Transverse colon (tissue), 4 donors: ENCODE measurements at places on chromosomes 16 and 17.

DNA sequence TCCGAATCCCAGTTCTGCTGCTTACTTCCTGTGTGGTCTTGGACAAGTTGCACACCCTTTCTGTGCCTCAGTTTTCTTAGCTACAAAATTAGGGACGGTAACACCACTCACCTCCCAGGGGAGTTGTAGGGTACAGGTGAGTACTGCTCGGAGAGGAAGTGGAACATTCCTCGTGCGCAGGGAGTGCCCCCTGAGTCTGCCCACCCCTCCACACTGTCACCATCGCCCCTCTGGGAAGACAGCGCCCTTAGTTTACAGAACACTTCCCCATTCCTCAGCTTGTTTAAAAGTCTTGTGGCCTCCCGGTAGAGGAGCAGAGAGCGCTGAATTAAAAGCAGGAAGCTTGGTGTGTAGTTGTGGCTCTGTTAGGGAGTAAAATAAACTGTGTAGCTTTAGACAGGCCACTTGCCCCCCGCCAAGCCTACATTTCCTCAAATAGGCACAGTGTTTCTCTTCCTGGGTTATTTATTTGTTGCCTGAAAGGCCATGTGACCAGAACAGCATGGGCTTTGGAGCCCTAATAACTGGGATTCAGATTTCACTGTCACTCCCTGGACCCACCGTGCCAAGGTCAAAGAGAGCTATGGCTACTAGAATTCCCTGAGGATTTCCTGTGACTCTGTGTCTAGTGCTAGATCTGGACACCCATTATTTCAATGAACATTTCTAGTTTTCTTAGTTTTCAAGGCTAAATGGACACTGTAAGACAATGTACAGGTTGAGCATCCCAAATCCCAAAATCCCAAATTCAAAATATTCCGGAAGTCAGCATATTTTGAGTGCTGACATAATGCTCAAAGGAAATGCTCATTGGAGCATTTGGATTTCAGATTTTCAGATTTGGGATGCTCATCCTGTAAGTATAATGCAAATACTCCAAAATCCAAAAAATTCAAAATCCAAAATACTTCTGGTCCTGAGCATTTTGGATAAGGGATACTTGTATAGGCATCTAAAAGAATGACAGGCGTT, 372.5 kb downstream of the SNX29 start:
- H3K4me3 ChIP-seq: no peak overlapping the region
- H3K27me3 ChIP-seq: no peaks in the 10 kb centered on the region
- no peak for DNase-seq
- H3K4me1 ChIP-seq: no peaks in the 10 kb centered on the region
- H3K36me3 ChIP-seq: no peaks in the 10 kb centered on the region
- H3K27ac ChIP-seq: no peak overlapping the region

GRCh38 chr17:29444589-29444988, 54.4 kb downstream of the TAOK1 start:
- no peaks in the 10 kb centered on the region for H3K36me3 ChIP-seq
- peaks cover 11% of the 10 kb centered on the region for H3K4me1 ChIP-seq
- no peak overlapping the region for H3K27ac ChIP-seq
- H3K27me3 ChIP-seq: no peaks in the 10 kb centered on the region
- no peak for DNase-seq
- no peak overlapping the region for H3K4me3 ChIP-seq

GRCh38 chr17:66627985-66628384, 206.9 kb upstream of the CACNG5 start:
- H3K27ac ChIP-seq: peak overlapping the region; percentile 61
- H3K4me3 ChIP-seq: no peak overlapping the region
- H3K36me3 ChIP-seq: no peaks in the 10 kb centered on the region
- H3K27me3 ChIP-seq: no peaks in the 10 kb centered on the region
- no peak for DNase-seq

DNA sequence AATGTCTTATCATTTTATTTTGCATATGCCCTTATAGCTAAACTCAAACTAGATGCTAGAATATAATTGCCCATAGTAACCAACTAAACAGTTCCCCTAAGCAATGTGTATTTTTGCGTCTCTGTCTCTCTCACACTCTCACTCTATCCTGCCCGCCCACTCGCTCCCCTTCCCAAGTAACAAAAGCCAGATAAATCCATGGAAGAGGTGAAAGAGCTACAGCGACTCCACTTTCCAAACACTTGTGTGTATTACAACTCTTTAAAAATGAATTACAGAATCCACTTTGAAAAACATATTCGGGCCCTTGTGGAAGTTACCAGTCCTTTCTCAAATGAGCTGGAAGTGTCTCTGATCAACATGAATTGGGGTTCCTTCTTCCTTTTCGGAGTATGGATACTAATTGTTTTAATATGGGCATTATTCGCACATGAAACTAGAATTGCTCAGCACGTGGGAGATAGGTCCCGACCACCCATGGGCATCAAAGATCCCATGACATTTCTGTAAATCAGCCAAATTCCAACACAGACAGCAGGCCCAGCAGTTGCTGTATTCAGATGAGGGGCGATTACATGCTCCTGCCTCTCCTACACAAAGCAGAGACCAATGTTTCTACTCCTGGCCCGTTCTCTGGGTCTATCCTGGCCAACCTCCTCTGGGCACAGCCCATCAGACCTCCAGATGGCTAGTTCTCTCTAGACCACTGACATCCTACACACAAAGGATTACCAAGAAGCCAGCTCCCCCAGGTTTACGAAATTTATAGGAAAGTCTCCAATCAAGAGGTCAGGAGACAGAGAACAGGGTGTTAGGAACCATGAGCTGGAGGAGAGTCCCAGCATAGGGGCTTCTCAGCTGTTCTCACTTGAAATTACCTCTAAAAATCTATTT, 121.5 kb downstream of the ZFHX3 start:
- H3K36me3 ChIP-seq: no peaks in the 10 kb centered on the region
- no peak overlapping the region for H3K4me3 ChIP-seq
- no peaks in the 10 kb centered on the region for H3K27me3 ChIP-seq

DNA sequence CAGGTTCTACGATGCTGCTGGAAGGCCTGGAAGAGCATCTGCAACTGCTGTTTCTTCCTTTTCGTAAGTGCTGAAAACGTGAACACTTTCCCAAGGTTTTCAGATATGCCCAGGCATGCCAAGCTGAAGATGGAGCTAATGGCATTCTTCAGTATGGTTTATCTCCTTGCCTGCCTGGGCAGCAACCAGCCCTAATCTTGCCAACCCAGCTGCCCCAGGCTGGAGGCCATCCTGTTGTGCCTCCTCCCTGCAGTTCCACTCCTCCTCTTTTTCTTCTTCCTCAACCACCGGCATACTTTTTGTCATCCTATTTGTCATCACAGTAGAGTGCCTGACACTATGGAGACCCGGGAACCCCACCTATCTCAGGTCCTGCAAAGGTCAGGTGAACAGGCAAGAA, 1849.3 kb downstream of the TP53TG3F start:
- no peak overlapping the region for H3K27ac ChIP-seq
- no peaks in the 10 kb centered on the region for H3K36me3 ChIP-seq
- no peaks in the 10 kb centered on the region for H3K27me3 ChIP-seq
- no peak for DNase-seq

DNA sequence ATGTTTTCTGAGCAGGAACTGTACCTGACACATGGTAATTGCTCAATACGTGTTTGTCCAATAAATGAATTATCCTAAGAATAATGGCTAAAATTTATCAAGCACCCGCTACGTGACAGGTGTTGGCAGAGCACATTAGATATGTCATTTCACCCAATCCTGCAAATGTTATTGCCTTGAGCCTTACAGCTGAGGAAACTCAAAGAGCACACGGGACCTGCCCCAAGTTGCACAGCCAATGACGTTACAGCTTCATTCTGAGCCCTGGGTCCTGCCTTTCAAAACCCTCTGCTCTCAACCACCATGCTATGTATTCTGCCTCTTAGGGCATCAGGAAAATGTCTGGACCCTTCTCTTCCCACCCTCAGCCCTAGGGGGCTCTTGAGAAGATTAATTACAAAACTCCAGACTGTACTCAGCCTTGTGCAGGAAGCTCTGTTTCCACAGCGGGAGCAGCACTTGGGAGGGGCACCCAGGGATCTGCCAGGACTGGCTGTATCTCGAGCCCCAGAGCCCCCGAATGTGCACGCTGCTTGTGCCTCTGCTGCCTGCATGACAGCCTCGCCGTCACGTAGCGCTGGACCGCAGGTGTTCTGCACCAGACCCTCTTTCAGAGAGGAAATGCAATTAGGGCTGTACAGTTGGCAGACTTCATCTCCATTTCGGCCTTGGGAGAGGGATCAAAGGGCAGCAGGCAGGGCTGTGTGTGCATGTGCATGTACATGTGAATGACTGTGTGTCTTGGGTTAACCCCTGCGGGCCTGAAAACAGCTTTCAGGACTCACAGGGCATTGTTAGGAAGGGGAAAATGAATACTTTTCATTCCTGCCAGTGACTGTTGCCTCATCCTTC, 71.6 kb downstream of the GPR139 start:
- H3K4me3 ChIP-seq: no peak overlapping the region
- no peaks in the 10 kb centered on the region for H3K36me3 ChIP-seq
- DNase-seq: peak; percentile 28
- H3K27ac ChIP-seq: no peak overlapping the region
- no peaks in the 10 kb centered on the region for H3K4me1 ChIP-seq

DNA sequence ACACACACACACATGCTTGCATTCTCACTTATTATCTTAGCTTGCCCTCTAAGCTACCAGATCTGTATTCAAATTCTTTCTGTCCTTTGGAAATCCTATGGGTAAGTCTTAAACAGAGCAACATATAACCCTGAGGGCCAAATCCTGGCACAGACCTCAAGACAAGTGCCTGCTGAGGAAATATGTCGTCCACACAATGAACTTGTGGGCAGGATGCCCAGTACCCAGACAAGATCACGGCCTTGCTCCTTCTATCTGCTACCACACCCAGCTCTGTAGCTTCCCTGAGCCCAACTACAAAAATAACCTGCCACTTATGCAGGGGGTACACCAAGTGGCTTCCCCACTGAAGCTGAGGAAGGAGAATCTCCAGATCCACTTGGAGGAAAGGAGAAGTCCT, 37.3 kb upstream of the FA2H start:
- H3K27ac ChIP-seq: no peak overlapping the region
- no peaks in the 10 kb centered on the region for H3K36me3 ChIP-seq
- no peaks in the 10 kb centered on the region for H3K27me3 ChIP-seq

- no peaks in the 10 kb centered on the region for H3K27me3 ChIP-seq
- H3K4me3 ChIP-seq: no peak overlapping the region
- H3K4me1 ChIP-seq: peaks cover 26% of the 10 kb centered on the region
- DNase-seq: peak; percentile 81
Observed at GRCh38 chr16:85360323-85361277, 248.3 kb upstream of the CIBAR2 start.

DNA sequence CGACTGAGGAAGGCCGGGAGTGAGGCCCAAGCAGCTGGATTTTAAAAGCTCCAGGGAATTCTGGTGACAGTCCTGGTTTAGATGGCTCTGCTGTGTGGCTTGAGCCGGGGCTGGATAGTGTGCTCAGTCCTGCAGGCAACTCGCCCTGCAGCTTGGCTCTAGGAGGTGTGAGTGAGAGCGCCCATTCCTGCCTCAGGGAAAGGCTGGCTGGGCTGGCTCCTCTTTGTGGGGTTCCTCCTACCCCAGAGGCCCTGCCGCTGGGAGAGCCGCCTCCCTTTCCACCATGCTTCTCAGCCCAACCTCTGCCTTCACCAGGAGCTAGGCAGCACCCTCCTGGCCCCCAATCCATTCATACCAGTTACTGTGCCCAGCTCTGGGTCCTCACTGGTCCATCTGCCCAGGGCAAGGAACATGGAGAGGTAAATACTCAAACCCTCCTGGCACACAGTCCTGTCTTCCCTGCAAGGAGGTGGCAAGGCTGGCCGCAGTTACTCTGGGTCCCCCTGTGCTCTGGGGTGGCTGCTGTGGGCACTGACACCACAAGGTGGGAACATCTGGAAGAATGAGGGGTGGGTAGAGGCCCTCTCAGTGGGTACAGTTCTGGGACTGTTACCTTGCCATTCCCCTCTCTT, 47.1 kb downstream of the VAC14 start:
- DNase-seq: no peak
- no peak overlapping the region for H3K27ac ChIP-seq

- DNase-seq: no peak
- H3K4me3 ChIP-seq: no peak overlapping the region
- no peak overlapping the region for H3K27ac ChIP-seq
- H3K36me3 ChIP-seq: no peaks in the 10 kb centered on the region
Observed at GRCh38 chr16:83833921-83834320, 26.1 kb downstream of the HSBP1 start.

- no peak for DNase-seq
- H3K4me1 ChIP-seq: no peaks in the 10 kb centered on the region
Observed at GRCh38 chr16:64250866-64251265, 871.0 kb downstream of the CDH11 start.

GRCh38 chr17:76083536-76084182, 4.7 kb downstream of the ZACN start:
- DNase-seq: no peak
- H3K36me3 ChIP-seq: peaks cover 25% of the 10 kb centered on the region
- peaks cover 20% of the 10 kb centered on the region for H3K27me3 ChIP-seq
- H3K4me3 ChIP-seq: no peak overlapping the region

- no peaks in the 10 kb centered on the region for H3K36me3 ChIP-seq
- no peaks in the 10 kb centered on the region for H3K4me1 ChIP-seq
- H3K27me3 ChIP-seq: no peaks in the 10 kb centered on the region
- DNase-seq: no peak
Observed at GRCh38 chr16:22055881-22056280, 36.5 kb upstream of the VWA3A start.

DNA sequence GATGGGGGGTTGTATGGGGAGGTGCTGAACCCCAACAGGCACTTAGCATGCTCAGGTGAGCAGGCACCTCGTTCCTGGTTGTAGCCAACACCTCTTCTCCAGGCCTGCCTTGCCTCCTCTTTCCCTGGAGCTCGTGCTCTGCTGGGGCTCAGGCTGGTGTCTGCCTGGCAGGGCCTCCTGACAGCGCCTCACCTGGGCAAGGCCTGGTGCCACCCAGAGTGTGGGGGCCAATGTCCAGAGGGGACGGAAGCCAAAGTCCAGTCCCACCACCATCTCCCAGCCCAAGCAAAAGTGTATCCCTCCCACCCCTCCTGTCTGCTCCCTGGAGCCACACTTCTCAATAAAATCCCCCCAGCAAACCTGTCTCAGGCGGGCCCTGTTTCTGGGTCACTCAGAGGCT, 304.2 kb upstream of the TNRC6C start:
- no peaks in the 10 kb centered on the region for H3K36me3 ChIP-seq
- no peak overlapping the region for H3K27ac ChIP-seq
- H3K4me3 ChIP-seq: no peak overlapping the region
- DNase-seq: no peak

GRCh38 chr16:17476414-17477259, 5.9 kb upstream of the XYLT1 start:
- H3K4me1 ChIP-seq: peaks cover 11% of the 10 kb centered on the region
- no peak overlapping the region for H3K4me3 ChIP-seq
- no peak overlapping the region for H3K27ac ChIP-seq
- no peaks in the 10 kb centered on the region for H3K27me3 ChIP-seq

- H3K27me3 ChIP-seq: no peaks in the 10 kb centered on the region
- no peak for DNase-seq
- H3K4me3 ChIP-seq: no peak overlapping the region
- H3K36me3 ChIP-seq: no peaks in the 10 kb centered on the region
- no peak overlapping the region for H3K27ac ChIP-seq
Observed at GRCh38 chr17:6534846-6535514, 21.4 kb downstream of the PITPNM3 start.
